ENCODE measurements at places on chromosomes 13 and 19.

- no peak for DNase-seq
Measured at GRCh38 chr19:6396305-6396704, 3.3 kb upstream of the GTF2F1 start.

DNA sequence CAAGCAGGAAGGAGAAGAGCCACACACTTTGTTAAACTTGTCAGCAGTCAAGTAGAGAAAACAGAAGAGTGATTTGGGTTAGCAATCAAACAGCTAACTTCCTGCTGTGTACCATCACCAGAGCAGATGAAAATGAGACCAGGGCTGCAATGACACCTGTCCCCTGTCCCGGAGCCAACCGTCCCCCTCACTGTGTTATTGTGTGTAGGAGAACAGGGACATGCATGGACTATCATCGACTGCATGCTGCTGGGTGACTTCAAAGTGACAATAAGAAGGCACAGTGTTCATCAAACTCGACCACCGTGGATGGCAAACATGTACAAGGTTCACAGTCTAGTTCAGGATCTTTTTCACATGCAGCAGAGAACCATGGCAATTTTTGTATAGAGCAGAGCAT is 94.0 kb upstream of the SLC15A1 start:
- no peak for DNase-seq

- no peak for DNase-seq
Measured at GRCh38 chr13:33624740-33625139, 193.2 kb upstream of the RFC3 start.

DNA sequence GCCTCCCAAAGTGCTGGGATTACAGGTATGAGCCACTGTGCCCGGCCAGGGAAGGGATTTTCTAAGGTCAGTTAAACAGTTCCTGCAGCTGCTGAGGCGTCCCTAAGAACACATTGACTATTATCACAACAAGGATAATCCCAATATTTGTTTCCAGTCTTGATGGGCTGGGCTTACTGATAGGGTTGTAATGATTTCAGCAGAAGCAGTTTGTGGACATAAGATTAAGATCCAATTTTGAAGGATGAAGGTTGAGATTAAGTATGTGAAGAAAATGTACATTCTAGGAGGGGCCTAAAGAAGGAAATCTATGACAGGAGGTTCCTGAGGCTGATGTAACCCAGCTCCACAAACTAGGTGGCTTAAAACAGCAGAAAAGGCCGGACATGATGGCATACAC is 10.7 kb upstream of the CCDC124 start:
- DNase-seq: no peak

Data from activated naive CD8-positive, alpha-beta T cell treated with anti-CD3 and anti-CD28 coated beads for 36 hours (primary cell).